Right lung (tissue), 10 donors: ENCODE measurements at places on chromosomes 16 and 17. TPM values are rescaled to one million over a fixed set of nuclear protein-coding genes. Genes with fewer than 3 reads are reported as not detected.

TBC1D3H gene
- not detected for polyA plus RNA-seq

NECAB2 gene
- 0.63 TPM for polyA plus RNA-seq

ABCC11 gene
- 0.19 TPM for polyA plus RNA-seq

NEK8 gene
- polyA plus RNA-seq: 6.1 TPM

ARHGDIG gene
- 0.51 TPM for polyA plus RNA-seq

HS3ST2 gene
- not detected for polyA plus RNA-seq

FBXO31 gene
- polyA plus RNA-seq: 27.5 TPM

METRNL gene
- 24.6 TPM for polyA plus RNA-seq

ATP2A3 gene
- polyA plus RNA-seq: 9.6 TPM

- no peak for DNase-seq
Measured at GRCh38 chr16:72508191-72508590, 336.2 kb upstream of the PMFBP1 start.

GRCh38 chr17:32486111-32486700 is 587 bp upstream of the CDK5R1 start:
- DNase-seq: peak; percentile 69

GRCh38 chr17:34386343-34386696 is 23.3 kb upstream of the CCL1 start:
- DNase-seq: no peak

DNA sequence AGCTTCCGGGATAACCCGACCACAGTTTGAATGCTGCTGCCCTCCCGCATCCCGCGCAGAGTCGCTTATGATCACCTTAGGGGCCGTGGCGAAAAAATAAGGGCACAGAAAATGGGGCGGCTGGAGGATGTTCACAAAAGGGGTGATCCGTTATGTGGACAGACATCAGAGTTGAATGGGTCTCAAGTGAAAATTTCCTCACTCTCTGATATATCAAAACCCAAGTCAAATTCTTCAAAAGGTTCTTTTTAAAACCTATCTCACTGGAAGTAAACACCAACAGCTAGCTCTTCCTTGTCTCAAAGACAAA is 400 bp upstream of the CEP112 start:
- DNase-seq: no peak

- no peak for DNase-seq
Measured at GRCh38 chr17:67126983-67127382, 82.6 kb downstream of the CACNG1 start.

- DNase-seq: no peak
Measured at GRCh38 chr17:68511254-68511670, 968 bp upstream of the PRKAR1A start.

- DNase-seq: no peak
Measured at GRCh38 chr16:88783391-88784073, 1.5 kb downstream of the PIEZO1 start.

GRCh38 chr17:12507026-12507595 is 158.6 kb upstream of the MYOCD start:
- peak; percentile 56 for DNase-seq

DNA sequence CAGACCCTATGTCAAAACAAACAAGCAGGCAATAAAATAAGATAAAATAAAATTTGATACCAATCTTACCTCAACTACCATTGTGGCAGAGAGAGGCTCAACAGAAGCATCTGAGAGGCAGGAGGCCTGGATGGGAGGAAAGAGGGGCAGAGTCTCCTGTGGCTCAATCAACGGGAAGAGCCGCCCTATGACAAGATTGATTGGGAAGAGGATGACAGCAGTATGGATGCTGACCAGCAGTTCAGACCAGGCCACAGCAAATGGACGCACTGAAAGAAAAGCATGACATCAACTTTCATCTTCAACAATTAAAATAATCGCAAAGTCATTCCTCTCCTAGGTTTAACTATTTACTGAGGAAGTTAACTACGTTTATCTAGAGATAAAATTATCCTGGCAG is 47.4 kb downstream of the PKD1L3 start:
- DNase-seq: no peak

DNA sequence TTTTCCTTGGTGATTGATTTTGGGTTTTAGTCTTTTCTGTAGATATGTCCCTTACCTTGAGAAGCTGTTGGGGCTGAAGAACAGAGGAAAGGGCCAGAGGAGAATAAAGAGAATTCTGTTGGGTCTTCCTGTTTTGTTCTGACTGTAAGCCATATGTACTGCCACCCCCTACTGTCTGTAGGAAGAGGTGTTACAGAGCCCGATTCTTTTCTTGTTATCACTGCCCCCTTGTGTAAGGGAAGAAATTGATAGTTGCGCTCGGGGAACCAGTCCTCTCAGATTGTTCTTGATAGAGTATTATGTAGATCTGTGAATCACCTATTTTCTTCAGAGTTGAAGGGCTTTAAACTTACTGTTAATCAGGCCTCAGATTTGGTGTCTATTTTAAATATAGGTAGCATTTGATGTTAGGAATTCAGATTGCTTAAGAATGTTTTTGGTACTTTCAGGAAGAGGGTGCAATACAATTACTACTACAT is 2.4 kb downstream of the TANC2 start:
- DNase-seq: peak; percentile 72
